ENCODE measurements at places on chromosomes 6 and 20.

- no peak for DNase-seq
Measured at GRCh38 chr6:168554472-168554871, 113.5 kb downstream of the SMOC2 start.

GRCh38 chr6:137904822-137905617 is 38.0 kb downstream of the TNFAIP3 start:
- peak; percentile 79 for DNase-seq

GRCh38 chr6:42279144-42279781 is 61.6 kb upstream of the MRPS10 start:
- no peak for DNase-seq

DNA sequence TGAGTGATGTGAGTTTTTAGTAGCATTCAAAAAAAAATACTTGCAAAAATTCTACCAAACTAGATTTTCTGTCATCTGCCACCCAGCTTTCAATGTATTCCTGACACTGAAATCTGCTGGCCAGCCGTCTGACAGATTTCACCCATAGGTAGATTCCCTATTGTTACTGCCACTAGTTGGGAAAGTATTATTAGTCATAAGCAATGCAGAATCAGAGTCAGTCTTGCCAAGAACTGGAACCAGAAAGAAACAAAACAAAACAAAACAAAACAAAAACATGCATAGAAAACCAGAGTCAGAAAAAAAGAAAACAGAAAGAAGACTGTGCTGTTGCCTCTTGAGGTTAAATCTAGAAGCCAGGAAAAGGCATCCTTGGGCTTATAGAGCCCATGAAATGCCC is 293.1 kb upstream of the KCNQ5 start:
- no peak for DNase-seq

DNA sequence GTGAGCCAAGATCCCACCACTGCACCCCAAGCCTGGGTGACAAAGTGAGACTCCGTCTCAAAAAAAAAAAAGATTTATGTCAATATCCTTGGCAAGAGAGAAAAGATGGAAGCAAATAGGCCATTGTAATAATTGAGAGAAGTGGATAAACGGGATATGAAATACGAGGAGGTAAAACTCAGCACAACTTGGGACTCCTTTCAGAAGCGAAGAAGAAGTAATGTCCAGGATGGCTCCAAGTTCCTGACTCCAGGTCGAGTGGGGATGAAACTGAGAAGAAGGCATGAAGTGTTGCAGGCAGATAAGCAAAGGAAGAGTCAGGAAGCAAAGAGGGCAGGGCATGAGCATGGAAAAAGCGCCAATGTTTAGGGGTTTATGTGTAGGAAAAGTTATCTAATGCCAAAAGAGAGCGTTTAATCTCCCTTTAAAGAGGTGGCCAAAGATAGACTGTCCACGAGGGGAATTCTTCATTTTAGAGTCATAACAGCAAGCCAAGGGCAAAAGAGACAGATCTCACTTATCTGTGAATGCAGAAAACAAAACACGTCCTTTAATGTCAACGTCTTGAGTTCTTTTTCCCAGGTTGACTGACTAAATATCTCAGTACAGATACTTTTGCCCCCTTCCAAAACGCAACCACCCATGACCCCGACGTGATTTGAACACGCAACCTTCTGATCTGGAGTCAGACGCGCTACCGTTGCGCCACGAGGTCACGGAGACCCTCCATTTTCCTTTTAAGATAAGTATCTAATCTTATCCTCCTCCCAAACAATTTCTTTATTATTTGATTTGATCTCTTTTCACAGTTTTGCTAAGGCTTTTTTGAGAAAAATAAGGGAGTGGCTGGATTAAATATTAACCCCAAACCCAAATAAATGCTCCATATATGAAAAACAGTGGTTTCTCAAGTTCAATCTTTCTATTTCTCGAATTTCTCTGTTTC is 46.3 kb upstream of the BTN3A2 start:
- DNase-seq = no peak

GRCh38 chr6:379410-380181 is 12.0 kb upstream of the IRF4 start:
- DNase-seq = no peak

DNA sequence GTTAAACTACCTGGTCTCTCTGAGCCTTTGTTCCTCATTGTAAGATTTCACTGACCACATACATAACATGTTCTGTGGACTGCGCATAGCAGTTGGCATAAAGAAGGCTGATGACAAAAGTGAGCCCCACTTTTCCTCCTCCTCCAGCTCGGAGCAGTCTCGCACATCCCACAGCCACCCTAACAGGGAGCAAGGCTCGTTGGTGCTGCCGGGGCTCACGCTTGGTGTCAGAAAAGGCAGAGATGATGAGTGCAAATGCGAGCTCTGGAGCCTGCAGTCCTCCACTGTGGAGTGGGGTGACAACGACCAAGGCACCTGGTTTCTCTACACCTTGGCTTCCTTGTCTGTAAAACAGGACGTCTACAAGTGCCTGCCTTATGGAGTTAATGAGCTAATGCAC is 9.7 kb downstream of the TGM3 start:
- no peak for DNase-seq

DNA sequence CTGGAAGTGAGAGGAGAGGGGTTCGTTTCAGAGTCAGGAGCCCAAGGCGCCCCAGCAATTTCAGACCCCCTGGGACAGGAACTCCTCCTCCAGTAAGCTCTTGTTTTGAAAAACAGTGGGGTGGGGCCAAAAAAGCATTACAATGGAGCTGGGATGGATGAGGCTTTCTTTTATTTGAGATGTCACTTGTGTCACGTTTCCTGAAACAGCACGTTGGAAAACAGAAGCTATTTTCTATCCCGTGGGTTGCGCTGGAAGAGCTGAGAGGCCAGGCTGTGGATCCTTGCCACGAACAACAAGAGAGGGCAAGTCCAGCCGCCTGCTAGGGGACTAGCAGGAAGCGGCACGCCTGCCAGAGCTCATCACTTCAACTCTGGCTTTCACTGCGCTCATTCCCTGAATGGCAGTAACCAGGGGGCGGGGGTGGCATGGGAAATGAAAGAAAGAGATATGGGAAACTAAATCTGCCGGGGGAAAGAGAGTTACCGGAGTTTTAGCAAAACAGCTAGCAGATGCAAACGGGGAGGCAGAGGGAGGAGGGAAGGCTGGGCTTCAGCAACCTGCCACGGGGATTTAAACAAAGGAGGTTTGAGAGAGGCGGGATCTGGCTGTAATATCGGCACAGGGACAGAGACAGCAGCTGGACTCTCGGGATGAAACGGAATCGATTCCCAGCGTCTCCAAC is 34.6 kb downstream of the GCNT2 start:
- no peak for DNase-seq

DNA sequence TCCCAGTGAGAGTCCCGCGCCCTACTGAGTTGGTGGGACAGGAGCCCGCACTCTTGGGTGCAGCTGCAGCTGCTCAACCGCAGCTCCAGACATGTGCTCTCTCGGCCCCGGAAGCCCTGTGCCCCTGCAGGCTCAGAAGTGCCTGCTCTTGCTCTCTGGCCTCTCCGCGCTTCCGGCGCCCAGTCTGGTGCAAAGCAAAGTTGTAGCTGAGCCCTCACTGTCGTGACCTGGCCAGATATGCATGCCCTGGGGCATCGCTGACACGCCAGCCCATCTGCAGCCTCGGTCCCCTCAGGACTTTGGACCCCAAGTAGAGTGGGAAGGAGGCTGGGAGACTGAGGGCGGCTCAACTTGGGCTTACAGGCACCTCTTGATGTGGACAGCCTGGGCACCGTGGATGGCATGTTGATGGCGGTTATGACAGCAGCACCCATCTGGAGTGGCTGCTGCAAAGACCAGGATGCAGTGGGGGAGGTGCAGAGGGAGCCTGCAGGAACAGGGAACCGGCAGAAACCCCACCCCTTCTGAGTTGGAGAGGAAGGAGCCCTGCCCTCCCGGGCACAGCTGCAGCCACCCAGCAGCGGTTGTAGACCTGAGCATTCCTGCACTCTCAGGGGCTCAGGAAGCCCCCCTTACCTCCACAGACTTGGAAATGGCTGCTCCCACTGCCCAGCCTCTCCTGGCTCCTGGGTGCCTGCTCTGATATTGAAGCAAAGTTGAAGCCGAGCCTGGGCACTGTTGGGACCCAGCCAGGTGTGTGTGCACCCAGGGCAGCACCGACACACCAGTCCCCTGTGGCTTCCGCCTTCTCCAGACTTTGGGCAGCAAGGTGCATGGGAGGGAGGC is 462.6 kb downstream of the TBC1D32 start:
- no peak for DNase-seq

GRCh38 chr20:17666481-17666880 is 15.6 kb downstream of the RRBP1 start:
- no peak for DNase-seq

DNA sequence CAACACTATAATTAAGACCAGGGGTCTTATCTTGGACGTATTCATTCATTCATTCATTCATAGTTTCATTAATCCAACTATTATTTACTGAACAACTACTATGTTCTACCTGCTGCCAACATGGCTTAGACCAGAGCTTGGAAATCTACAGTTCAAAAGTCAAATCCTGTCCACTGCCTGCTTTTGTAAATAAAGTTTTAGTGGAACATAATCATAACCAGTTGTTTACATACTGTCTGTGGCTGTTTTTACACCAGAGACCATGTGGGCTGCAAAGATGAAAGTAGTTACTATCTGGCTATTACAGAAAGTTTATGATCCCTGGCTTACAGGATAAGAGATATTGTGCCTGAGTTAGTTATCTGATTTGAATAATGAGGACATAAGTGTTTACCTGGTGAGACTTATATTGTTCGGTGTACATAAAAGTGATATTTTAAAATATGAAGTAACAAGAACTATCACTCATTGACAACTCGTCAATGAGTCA is 567.7 kb downstream of the TFAP2B start:
- no peak for DNase-seq

- no peak for DNase-seq
Measured at GRCh38 chr6:167745670-167746389, 80.9 kb upstream of the AFDN start.

GRCh38 chr6:122788208-122788607 is 850 bp upstream of the SMPDL3A start:
- DNase-seq = no peak

DNA sequence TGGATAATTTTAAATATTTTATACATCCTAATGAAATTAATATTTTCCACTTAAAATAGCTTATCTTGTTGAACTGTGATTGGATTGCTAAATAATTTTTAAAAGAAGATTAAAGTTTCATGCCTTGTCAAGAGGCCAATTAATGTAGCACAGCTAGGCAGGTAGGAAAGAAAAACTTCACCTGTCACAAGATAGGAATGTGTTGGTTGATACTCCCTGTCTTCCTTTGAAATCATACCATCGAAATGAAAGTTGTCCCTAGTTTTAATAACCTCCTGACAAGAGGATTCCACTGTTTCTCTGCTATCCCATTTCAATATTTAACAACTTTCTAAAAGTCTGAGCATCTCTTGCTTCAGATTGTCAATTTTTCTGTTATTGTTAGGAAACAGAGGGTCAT is 80.8 kb downstream of the BMP6 start:
- DNase-seq = no peak

GRCh38 chr6:106413016-106413415 is 52.5 kb downstream of the CRYBG1 start:
- no peak for DNase-seq

DNA sequence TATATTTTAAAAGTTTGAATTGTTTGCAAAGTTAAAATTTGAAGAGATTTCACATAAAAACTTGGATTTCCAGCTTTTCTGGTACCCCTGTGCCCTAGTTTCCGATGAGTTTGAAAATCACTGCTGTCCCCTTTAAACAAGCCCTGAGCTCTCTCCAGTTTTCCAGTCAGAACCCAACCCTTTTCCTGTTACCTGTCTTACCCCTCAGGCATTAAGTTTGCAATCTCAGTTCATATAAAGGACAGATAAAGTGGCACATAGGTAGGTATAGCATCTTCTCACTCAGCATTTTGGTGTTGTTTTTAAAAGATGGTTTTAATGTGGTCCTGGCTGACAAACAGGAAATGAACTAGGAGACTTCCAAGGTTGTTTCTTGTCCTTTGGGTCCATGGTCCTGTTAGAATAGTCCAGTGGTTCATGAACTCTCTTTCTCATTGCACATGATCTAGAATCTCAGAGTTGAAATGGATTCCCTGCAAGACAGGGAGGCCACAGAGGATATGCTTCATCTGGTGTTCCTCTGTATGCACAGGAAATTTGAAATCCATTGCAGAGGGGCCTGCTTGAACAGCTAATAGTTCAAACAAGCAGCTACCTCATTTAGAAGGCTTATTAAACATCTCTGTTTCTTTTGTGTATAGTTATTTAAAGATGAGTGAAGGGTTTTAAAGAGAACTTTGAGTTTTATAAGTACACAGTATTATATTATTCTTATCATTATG is 82.7 kb downstream of the JAG1 start:
- no peak for DNase-seq

DNA sequence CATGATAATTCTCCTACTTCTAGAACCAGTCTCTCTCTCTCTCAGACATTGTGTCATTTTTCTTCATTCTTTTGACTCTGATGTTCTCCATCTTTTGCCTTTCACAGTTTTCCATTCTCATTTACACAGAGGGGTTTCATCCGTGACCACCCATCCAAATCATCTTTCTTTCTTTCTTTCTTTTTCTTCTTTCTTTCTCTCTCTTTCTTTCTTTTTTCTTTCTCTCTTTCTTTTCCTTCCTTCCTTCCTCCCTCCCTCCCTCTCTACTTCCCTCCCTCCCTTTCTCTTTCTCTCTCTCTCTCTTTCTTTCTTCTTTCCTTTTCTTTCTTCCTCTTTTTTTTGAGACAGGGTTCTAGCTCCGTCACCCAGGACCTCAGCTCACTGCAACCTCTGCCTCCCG is 19.9 kb upstream of the SASH1 start:
- no peak for DNase-seq

DNA sequence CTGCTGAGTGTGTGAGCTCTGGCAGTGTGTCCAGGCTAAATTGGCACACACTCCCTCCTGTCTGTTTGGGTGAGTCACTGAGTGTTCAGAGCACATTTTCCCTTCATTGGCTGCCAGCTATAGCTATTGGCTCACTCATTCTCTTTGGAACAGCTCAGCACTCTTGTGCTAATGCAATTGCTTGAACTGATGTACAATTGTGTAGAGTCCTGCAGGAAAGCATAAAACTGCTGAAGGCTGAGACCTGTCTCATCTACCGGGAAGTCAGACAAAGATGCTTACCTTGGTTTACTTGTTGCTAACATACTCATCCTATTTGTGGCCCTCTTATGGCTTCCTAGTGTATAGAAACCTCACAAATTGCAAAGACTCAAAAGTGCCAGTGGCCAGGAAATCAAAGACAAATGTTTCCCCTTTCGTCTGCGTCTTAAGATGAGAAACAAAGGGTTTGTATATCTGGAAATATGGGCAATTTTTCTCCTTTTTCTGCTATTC is 351.0 kb downstream of the BCKDHB start:
- no peak for DNase-seq

GRCh38 chr6:38739532-38739931 is 24.4 kb downstream of the DNAH8 start:
- DNase-seq = no peak

DNA sequence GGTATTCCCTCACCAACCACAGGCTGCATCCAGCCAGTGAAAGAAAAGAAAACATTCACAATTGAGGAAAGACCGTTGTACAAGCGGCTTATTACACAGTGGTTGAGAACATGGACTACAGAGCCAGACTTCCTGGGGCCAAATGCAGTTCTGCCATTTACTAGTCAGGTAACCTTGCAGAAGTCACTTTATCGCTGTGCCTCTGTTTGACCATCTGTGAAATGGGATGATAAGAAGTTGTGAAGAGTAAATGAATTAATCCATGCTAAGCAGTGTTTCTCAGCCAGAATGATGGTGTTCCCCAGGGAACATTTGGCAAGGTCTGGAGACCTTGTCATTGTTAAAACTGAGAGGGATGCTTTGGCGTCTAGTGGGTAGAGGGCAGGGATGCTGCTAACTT is 14.8 kb downstream of the ARHGAP40 start:
- DNase-seq = no peak

GRCh38 chr6:1612299-1612973 is 2.7 kb downstream of the FOXC1 start:
- DNase-seq = no peak

Data from activated T-helper 9 cell treated with anti-CD3 and anti-CD28 coated beads, Interleukin-2, amount 50 U/mL, for 16 hours (primary cell).